Activated CD8-positive, alpha-beta memory T cell treated with anti-CD3 and anti-CD28 coated beads for 1 hour (primary cell): ENCODE measurements at places on chromosomes 3 and 15.

DNA sequence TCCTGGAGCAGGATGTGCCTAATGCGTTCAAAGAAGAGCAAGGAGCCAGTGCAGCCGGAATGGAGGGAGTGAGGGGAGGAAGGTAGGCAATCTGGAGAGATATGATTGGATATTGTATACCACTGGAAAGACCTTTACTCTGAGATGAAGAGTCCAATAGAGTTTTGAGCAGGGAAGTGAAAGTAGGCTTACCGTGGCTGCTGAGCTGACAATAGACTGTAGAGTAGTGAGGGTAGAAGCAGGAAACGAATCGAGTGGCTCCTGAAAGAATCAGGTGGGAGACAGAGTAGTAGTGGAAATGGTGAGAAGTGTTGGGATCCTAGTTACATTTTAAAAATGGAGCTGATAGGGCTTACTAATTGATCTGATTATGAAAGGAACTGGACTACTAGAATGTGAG lies 51.8 kb upstream of the NUDT16 start:
- DNase-seq = no peak

DNA sequence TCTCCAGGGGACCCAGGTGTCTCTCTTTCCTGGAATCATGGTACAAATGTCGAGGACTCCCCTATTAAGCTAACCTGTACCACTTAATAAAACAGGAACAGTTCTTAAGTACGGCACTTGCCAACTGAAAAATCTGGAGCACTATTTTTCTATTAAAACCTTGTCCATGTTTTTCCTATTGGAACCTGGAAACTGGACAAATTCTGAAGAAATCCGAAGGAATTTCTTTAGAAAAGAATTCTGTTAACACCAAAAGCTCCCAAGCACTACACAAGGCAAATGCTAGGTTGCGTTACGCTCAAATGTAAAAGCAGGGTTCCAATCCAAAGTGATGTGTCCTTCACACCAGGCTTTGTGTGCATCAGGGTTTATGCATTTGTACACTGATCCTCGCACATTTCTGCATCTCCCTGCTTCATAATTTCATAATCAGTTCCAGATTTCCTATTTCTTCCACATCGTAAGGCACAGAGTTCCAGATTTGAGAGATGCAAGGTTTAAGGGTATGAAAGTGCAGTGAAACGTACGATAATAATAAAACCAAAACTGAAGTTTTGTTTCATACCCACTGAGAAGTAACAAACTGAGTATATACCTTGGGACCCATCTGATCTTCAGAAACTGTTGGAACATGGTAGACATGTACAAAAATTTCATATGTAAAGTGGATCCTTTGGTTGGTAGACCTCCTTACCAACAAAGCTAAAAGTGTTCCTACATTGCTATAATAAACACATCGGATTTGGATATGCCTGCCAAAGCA lies 132.1 kb upstream of the WNT5A start:
- DNase-seq = no peak

DNA sequence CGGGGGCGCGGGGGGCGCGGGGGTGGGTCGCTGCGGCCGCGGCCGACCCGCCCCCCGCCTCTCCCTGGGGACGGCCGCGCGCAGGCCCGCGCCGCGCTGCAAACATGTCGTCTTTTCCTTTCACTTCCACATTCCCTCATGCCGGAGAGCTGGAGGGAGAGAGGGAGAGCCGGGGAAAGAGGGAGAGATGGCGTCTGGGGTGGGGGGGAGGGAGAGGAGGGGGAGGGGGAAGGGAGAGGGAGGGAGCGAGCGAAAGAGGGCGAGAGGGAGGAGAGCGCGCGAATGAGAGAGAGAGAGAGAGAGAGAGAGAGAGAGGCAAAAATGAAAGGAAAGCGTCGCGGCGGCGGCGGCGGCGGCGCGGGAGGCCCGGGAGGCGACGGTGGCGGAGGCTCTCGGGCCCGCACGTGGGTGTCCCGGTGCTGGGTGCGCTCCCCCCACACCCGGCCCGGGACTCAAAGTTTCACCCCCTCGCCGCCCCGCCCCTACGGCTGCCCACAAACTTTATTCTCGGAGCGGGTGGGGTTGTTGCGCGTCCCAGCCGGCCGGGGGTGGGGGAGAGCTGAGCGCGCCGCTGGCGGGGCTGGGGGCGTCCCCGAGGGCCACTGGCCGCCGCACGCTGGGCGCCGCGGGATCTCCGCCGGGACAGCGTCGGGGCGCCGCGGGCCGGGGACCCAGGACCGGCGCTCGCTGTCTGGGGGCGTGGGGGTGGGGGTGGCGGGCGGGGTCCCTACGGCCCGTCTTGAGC lies 731 bp downstream of the ZNF710 start:
- peak; percentile 34 for DNase-seq

DNA sequence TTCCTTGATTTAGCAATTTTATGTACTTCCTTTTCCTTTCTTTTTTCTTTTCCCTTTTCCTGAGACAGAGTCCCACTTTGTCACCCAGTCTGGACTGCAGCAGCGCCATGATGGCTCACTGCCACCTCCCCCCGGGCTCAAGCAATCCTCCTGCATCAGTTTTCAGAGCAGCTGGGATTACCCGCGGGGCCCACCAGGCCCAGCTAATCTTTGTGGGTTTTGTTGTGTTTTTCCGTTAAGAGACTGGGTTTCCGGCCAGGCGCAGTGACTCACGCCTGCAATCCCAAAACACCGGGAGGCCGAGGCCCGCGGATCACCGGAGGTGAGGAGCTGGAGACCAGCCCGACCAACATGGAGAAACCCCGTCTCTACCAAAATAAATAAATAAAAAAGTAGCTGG lies 17.7 kb downstream of the GOLGA8S start:
- DNase-seq = no peak

DNA sequence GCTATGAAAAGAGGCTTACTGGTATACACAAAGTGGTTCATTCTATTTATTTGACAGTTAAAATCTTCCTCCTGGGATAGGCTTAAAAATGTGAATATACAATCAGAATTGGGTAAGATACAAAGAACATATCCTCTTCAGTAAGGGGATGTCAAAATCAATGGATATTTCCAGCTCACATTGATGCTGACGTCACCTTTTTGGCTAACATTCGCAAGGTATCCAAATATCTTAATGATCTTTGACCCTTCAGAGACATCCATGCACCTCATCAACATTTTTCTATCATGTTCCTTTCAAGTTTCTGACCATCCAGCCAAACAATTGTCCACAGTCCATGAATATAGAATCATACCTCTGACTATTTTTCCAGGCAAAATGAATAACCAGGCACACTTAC lies 697.3 kb downstream of the NR2F2 start:
- DNase-seq = no peak

- no peak for DNase-seq
Measured at GRCh38 chr3:179881791-179882190, 154.9 kb downstream of the PEX5L start.

GRCh38 chr3:34683851-34684250 lies 885.4 kb downstream of the PDCD6IP start:
- no peak for DNase-seq

DNA sequence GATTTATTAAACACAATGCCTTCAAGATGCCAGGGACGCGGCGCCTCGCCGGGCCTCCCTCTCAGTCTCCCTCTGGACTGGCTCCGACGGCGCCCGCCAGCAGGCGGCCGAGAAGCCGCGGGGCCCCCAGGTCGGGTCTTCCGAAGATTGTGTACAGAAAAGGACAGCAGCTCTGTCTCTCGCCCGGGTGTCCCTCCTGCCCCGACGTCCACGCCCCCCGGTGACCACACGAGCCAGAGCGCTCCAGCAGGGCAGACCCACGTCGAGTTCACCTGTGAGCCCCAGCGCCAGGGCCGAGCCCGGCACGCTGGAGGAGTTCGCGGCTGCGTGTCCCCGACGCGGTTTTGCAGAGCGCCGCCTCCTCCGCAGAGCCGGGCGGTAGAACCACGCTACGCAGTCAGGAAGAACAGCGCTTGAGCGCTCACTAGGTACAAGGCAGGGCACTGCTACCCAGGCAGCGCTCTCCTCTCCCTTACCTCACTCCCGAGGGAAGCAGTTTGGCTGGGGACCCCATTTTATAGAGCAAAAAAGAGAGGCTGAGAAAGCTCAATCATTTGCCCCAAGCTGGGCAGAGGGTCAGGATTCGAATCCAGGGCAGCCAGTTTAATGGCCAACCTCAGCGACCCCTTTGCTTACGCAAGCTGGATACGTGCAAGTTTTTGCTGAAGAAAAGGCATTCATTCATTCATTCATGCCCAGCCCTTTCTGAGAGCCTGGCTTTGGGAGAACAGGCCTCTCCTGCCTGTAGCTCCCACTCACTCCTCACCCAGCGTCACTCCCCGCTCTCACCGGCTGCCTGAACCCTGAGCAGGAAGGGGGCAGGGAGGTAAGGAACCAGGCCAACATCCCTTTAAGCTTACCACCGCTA lies 3.0 kb upstream of the TLE3 start:
- peak; percentile 45 for DNase-seq

DNA sequence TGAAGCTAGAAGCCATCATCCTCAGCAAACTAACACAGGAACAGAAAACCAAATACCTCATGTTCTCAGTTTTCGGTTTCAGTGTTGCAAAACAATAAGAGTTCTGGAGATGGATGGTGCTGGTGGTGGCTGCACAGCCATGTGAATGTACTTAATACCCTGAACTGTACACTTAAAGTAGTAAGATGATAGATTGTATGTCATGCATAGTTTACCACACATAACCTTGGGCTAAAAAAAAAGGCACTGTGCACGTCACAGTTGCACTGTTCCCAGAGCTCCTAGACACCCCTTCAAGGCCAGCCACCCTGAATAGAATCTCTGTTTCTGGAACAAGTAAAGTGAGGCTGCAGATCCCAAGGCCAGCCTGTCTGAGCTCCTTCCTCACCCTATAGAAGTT lies 243.3 kb upstream of the IGF1R start:
- DNase-seq = no peak

- no peak for DNase-seq
Measured at GRCh38 chr3:61944726-61945125, 383.4 kb downstream of the PTPRG start.

GRCh38 chr3:155412904-155413303 lies 119.4 kb upstream of the STRIT1 start:
- no peak for DNase-seq

GRCh38 chr3:43231276-43232000 lies 54.9 kb upstream of the SNRK start:
- DNase-seq = no peak

DNA sequence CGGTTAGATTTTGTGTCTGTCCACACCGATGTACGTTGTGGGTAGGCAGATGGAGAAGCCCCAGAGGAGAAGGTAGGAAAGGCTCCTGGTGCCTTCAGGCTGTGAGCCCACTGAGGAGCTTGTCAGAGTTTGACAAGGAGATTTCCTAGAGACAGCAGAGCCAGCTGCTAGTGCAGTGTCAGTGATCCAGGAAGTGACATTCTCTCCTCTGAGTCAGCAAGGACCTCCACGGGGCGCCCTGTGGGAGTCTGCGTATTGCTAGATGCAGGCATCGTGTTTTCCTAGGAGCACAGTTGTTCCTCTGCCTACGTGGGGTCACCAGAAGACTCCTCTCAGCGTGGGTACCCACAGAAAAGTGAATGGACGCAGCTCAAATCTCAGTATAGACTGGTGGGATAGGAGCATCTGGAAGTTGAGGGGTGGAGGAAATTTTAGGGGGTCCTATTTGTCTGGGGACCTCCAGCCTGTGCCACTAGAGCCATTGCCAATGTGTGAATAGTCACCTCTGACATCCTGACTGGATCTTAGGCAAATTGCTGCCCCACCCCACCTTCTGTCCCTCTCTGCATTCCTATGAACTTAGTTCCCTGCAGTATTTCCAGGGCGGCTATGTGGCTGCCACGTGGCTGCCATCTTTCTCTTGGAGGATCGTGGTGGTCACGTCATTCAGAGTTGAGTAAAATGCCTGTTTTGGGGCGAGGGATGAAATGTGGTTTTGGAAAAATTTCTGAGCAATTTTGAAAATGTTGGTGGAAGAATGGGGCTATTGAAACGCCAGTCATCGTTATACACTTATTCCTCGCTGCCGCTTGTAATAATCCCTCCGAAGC lies 84.8 kb upstream of the KLHL25 start:
- no peak for DNase-seq

GRCh38 chr3:4409415-4409814 lies 57.7 kb downstream of the SUMF1 start:
- no peak for DNase-seq

- no peak for DNase-seq
Measured at GRCh38 chr15:68852461-68852860, 31.8 kb upstream of the ANP32A start.
